ENCODE measurements at places on chromosomes 3 and 15.

- no peak for DNase-seq
Observed at GRCh38 chr3:188369526-188369925, 215.6 kb downstream of the LPP start.

- DNase-seq, result no peak
Observed at GRCh38 chr15:70153921-70154717, 56.4 kb upstream of the TLE3 start.

DNA sequence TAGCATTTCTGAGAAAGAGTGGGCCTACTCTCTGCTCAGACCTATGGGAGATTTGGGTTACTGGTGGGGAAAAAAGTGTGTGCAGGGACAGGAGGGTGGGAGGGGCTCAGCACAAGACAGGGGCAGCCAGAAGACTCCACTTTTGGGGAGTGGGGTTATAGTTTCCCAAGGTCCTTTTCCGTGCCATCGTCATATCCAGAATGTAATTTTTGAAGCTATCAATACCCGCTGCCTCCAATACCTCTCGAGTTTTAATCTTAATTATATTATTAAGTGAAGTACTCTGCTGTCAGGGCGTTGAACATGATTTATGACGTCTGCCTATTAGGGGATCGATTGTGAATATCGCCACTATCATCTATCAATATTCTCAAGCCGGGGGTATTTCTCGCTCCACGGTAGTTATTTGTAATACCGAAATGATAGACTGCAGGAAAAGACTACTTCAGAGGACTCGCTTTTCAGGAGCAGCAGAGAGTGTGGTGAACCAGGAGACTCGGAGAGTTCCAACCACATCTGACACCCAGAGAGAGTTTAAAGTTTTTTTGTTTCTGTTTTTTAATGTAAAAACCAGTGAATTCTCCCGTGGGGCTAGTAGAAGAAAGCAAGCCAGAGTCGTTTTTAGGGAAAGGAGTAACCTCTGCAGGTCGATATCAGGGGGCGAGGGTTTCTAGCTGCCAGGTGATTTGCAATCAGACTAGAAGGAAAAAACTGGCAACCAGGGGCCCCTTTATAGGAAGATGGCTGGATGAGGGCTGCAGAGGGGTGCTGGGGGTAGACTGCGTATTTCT, 20.6 kb downstream of the NR2F2 start:
- no peak for DNase-seq

GRCh38 chr15:65945616-65946015, 76.3 kb downstream of the RAB11A start:
- no peak for DNase-seq

DNA sequence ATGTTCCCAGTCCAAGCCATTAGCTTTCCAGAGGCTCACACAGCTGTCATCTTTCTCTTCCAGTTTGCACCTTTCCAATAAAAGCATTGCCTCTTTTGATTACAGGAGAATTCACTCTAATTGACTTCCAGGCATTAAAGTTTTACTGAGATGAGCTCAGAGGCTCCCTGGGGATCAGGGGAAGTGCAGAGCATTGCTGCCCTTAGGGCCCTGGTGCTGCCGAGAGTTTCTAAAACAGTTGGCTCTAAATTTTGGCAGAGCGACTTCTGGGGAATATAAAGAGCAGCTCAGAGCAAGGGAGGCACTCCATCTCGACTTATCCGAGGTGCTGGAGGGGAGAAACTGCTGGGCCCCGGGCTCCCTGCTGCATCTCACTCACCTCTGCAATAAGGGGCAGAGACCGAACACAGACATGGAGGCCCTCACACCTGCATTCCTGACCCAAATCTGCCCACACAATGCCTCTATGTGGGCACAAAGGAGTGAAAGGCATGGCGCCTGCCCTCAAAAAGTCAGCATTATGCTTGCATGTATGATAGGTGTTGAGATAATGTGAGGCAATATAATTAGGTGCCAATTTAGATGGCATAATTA, 61.7 kb downstream of the SCN11A start:
- no peak for DNase-seq

- DNase-seq, result no peak
Observed at GRCh38 chr3:64438066-64438465, 212.8 kb upstream of the PRICKLE2 start.

DNA sequence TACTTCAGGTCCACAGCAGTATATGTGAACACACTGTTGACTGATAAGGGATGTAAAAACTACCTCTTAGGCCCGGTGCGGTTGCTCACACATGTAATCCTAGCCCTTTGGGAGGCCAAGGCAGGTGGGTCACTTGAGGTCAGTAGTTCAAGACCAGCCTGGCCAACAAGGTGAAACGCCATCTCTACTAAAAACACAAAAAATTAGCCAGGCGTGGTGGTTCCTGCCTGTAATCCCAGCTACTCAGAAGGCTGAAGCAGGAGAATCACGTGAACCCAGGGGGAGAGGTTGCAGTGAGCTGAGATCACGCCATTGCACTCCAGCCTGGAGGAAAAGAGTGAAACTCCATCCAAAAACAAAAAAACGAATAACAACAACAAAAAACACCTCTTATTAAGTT, 194.6 kb upstream of the KCNMB2 start:
- no peak for DNase-seq

Data from CD4-positive, alpha-beta T cell treated with Interleukin-17A for 1 hour (primary cell).